ENCODE measurements at places on chromosomes 3 and 15.
A peak's percentile ranks its signal among the peaks of the same experiment; 100 is the strongest.

- no peak for DNase-seq
These were observed 52.6 kb downstream of the TM4SF18 start for GRCh38 chr3:149280671-149281349.

DNA sequence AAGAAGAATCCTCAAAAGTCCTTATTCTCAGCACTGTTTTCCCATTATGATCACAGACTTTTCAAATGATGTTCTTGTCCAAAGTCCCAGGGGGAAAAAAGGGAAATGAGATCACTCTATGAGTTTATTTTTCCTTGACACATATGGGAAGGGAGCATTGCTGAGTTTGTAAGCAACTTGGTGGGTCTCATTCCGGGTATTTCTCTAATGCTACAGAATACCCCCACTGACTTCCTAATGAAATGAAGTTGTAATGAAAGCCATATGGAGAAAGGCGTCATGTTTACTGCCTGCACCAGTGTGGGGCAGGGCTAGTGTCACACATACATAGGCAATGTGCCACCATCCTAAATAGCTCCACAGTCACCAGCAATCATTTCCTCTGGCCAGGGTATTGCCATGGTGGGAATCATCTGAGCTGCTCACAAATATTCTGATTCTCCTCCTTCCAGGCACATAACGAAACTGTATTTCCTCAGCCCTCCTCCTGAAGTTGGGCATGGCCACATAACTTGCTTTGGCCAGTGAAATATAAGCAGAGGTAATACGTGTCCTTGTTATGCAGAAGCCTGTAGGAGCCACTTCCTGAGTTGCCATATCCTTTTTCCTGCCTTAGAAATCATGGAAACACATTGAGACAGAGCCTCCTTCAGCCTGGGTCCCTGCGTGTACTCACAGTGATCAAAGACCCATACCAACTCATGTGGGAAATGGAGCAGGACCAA is 41.0 kb upstream of the C15orf61 start:
- no peak for DNase-seq

DNA sequence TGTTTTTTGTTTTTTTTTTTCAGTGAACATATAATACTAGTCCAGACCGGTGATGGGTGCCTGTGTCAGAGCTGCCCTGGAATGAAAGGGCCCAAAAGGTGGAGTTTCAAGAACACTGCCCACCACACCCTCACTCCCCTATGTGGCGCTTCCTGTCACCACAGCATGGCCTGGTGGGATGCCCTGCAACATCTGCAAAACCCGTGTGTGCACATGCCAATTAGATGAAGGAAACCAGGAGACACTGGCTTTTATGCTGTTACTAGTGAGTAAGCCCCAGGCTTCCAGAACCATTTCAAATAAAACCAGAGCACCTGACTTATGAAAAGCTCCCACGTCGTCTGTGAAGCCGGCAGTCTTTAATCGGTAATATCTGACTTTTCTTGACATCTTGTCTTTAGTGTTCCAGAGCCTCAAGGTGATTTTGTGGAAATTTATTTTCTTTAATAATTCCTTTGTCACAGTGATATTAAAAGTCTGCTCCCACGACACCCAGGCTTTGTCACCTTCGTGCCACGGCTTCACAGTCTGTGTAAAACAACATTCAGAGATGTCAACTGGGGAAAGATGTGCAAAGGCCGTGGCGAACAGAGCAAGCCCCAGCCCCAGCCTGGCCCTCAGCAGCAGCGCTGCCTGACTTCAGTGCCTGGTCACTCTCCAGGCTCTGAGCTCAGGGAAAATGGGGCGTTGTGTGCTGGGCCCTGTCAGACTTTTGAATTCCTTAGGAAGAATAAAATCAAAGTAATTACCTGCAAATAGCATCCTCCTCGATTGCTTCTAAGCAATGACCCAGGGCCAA is 6.4 kb downstream of the CFAP92 start:
- DNase-seq = no peak

DNA sequence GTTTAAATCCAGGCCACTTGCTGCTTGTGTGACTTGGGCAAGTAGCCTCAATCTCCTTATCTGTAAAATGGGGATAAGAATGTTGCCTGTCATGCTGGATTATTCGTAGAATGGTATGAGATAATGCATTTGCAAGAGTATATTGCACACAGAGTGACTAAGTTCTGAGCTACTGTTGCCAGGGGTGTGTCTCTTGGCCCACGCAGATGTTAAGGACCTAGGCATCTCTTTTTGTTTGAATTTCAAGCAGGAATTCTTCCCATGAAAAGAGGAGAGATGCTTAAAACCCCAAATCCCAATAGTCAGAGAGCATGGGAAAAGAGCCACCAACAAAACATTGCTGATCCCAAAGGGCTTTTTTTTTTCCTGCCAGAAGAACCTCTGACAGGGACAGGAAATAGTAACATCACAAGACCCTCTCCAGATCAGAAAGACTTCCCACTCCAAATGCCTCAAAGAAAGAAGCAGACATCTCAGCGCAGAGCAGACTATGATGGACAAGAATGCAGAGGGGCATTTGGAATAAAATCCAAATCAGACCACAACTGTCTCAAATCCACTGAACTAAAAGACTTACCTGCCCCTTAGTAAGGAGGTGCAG is 90.5 kb downstream of the MRPL46 start:
- DNase-seq = no peak

- no peak for DNase-seq
These were observed 158.0 kb downstream of the RYR3 start for GRCh38 chr15:33468740-33469139.

DNA sequence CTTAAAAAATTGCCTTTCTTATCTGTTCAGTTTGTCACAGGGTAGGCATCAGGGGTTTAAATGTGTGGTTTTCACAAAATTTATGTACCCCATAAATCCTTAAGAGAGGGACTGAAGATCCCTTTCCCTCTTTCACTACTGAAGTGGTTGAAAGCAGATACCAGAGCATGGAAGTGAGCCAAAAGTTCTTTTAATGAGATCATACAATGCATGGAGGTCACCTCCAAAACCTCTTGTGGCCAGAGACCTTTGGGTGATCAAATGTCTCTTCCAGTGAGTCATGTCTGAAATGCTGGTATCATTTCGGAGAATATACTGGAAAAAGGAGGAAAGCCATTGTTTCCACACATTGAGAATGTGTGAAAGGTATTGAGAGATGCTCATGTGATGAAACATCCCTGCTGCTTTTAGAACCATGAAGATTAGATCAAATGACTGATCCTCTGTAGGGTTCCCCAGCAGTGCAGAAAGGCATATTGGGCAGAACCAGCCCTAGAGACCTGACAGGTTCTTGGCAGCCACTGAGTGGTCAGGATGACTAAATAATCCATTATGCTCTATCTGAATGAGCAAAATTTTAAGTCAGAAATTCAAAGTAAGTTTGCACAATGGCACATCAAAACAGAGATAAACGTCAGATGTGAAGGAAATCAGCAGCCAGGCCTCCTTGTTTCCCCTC is 165.8 kb upstream of the SLC2A2 start:
- DNase-seq = peak; percentile 11

DNA sequence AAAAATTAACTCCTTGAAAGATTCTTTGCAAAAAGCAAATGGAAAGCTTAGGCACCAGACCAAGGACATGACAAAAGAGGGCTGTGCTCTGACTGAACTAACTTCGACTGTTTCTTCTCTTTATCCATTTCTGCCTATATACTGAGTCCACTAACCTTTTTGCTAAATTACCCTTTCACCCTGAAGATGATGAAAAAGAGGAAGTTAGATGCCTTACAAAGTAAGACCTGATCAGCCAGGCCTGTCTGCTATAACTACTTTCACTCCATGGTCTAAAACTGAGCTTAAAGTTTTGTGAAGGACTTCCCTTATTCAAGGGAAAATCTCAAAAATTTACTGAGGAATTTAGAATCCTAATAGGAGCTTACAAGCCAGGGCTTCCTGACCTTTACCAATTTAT is 6.2 kb upstream of the IGSF10 start:
- DNase-seq = no peak

GRCh38 chr3:8668216-8668615 is 23.6 kb upstream of the SSUH2 start:
- DNase-seq = no peak

- no peak for DNase-seq
These were observed 534.1 kb upstream of the KCNMB2 start for GRCh38 chr3:178002113-178002512.
